Hematopoietic multipotent progenitor cell treated with erythropoietin and hydrocortisone succinate and interleukin-3 and kit ligand, for 17 days (in vitro differentiated cells): ENCODE measurements at places on chromosomes 7 and 10.

DNA sequence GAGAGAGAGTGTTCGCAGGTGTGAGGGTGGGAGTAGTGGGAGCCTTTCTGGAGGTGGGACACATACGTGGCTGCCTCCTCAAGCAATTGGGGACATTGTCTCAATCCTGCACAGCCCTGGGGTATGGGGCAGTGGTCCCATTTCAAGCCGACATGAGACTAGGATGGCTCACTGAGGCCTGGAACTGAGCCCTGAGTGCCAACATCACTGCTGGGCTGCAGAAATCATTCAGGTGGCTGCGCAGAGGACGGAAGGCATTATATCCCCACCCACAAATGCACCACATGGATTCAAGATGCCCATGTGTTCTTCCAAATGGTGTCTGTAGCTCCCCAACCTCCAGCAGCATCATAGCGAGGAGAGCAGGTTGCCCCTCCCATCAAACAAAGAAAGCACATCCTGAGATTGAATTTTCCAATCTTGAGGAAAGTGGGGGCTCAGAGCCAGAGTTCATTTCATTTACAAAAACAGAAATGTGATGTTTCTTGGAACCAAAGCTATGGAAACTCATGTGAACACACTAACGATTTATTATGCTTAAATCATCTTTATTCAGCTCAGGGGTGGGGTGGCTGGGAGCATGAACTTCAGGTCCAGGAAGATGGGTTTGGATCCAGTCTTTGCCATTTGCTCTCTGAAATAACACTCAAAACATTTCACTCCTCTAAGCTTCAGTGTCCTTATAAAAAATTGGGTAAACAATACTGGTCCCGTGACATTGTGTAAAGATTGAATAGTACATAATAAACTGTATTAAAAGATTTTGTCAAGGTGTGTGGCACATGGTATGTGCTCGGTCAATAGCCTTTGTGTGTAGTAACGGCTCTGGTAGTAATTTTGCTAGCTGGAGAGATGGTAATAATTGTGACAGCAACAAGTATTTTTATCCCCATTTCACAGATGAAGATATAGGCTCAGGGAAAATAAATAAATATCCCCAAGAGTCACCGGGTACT, 4.6 kb downstream of the SFTPA2 start:
- DNase-seq: no peak

DNA sequence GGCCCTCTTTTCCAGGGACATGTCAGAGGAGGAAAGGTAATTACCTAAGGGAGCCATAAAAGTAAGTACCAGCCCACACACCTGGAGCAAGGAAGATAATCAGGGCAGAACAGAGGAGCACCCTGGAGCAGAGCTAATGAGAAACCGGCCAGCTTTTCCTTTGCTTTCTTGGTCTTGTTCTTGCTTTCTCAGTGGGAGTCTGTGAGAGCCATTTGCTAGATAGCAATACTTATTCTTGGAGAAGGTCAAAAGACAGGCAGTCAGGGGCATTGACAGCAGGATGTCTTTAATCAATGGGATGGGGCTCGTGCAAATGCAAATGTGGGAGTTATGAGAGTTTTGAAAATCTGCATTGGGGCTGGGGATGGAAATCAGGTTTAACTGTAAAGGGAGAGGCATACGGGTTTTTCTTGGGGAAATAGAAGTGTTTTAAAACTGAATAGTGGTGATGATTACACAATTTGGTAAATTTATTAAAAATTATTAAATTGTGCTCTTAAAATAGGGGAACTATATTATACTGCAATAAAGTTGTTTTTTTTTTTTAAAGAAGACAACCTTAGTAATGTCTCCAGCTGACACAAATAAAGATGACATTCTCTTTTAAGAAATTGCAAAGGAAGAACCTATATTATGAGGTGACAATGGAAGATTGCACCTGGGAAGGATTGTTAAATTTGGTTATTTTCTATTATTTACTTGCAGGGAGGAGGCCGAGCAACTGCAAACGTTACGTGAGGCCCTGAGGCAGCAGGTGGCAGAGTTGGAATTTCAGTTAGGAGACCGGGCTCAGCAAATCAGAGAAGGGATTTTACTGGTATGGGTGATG, 35.6 kb upstream of the PPP1R17 start:
- no peak for DNase-seq

GRCh38 chr10:10141782-10142382, 875.8 kb upstream of the CELF2 start:
- DNase-seq: no peak

- DNase-seq: no peak
Measured at GRCh38 chr10:6136215-6137201, 47.7 kb downstream of the RBM17 start.

DNA sequence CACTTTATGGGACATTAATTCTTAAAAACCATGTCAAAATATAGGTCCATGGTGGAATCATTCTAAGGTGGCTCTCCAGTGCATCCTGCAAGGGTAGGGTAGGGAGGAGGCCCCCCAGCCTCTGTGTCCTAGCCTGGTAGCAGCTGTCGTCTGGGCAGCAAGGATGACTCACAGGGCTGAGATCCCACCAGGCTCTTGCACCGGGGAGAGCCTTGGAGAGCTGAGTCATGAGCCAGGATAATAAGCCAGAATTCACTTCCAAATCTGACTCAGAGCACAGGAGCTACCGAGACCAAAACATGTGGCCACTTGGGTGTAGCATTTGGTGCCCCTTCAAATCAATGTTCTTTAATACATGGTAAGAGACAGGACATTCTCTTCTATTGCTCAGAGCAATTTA, 298.5 kb downstream of the NEBL start:
- DNase-seq: no peak

GRCh38 chr7:2193575-2194305, 39.0 kb downstream of the MAD1L1 start:
- no peak for DNase-seq
